ENCODE measurements at places on chromosomes 2 and 18. TPM values are rescaled to one million over a fixed set of nuclear protein-coding genes. Genes with fewer than 3 reads are reported as not detected.

The MARCHF4 gene
- 9.6 TPM for total RNA-seq

The CRACDL gene
- 4.1 TPM for total RNA-seq

The ACMSD gene
- not detected for total RNA-seq

The MC2R gene
- not detected for total RNA-seq

The SP5 gene
- not detected for total RNA-seq

The EFHD1 gene
- not detected for total RNA-seq

The SLC11A1 gene
- 0.13 TPM for total RNA-seq

The THOC1 gene
- total RNA-seq: 80.6 TPM

The PARD3B gene
- 19.0 TPM for total RNA-seq

The ITPRIPL1 gene
- total RNA-seq: 1.6 TPM

The SLC25A52 gene
- 0.13 TPM for total RNA-seq

The PLGLB1 gene
- total RNA-seq: not detected

The ADGRF3 gene
- total RNA-seq: 0.14 TPM

The NR4A2 gene
- 0.13 TPM for total RNA-seq

The PARD6G gene
- 1.6 TPM for total RNA-seq

The SNTG2 gene
- total RNA-seq: not detected

The GMCL1 gene
- 16.0 TPM for total RNA-seq

The BOLL gene
- total RNA-seq: not detected

The NPAS2 gene
- 35.6 TPM for total RNA-seq

The RRM2 gene
- 123 TPM for total RNA-seq

The MATN3 gene
- 3.5 TPM for total RNA-seq

The ZNF142 gene
- total RNA-seq: 21.4 TPM

The ABCA12 gene
- total RNA-seq: under 0.01 TPM

The TRIM43 gene
- total RNA-seq: 0.07 TPM

The TCF23 gene
- total RNA-seq: not detected

The CCDC148 gene
- total RNA-seq: 0.27 TPM

The SLC14A1 gene
- not detected for total RNA-seq

The DUSP2 gene
- total RNA-seq: 0.93 TPM

The POTEJ gene
- total RNA-seq: not detected

The GRHL1 gene
- 0.86 TPM for total RNA-seq

The TMX3 gene
- 139 TPM for total RNA-seq

The NPHP1 gene
- total RNA-seq: 6.1 TPM

The MPP4 gene
- 15.8 TPM for total RNA-seq

The RIF1 gene
- 109 TPM for total RNA-seq

The ZNF24 gene
- total RNA-seq: 42.3 TPM

The FLACC1 gene
- total RNA-seq: 2.3 TPM

The NYAP2 gene
- total RNA-seq: not detected

Data from thoracic aorta endothelial cell (primary cell).